ENCODE measurements at places on chromosomes 1 and 21. TPM values are rescaled to one million over a fixed set of nuclear protein-coding genes. Genes with fewer than 3 reads are reported as not detected.
A peak's percentile ranks its signal among the peaks of the same experiment; 100 is the strongest.

The OR2L8 gene
- not detected for total RNA-seq

DNA sequence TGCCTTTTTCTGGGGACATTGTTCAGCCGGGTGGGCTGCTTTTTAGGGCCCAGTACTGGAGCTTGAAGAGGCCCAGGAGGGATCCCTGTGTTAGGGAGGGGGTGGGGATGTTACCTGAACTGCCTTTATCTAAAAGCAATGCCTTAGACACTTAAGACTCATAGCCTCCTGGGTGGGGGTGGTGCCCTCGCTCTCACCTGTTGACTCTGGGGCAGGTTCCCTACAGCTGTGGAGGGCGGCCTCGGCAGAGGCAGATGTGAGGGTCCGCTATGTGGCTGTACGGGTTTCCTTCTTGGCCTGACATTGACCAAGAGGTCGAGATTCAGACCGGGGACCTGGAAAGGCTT, 716 bp downstream of the INAVA start:
- no peak for DNase-seq

The LPAR3 gene
- total RNA-seq, result 1.2 TPM

- no peak for DNase-seq
Measured at GRCh38 chr1:219480011-219480410, 132.9 kb downstream of the ZC3H11B start.

The ATP1A4 gene
- 0.35 TPM for total RNA-seq

DNA sequence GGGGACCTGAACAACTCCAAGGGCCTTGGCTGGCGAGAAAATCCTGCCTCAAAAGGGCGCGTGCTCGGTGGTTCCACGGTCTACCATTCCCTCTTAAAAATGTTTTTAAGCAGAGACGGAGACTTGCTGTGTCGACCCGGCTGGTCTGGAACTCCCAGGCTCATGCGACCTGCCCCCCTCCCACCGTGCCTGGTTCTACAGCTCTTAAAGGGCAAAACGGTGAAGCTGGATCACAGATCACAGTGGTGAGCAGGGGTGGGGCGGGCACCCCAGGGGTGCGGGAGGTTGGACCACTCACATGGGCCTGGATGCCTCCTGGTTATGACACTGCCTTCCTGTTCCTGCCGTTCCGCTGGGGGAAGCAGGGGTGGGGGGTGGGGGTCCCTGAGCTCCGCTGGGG, 4.2 kb upstream of the C1orf159 start:
- no peak for DNase-seq

GRCh38 chr1:68103011-68103545, 52.7 kb upstream of the DIRAS3 start:
- no peak for DNase-seq

GRCh38 chr1:245592189-245592460, 437.3 kb downstream of the KIF26B start:
- no peak for DNase-seq

- DNase-seq, result no peak
Measured at GRCh38 chr21:44657635-44658540, at the start of gene KRTAP12-3. TSS of gene KRTAP12-3 (plus strand) at chr21:44657932. CDS start at chr21:44657980, 48 bp downstream.

DNA sequence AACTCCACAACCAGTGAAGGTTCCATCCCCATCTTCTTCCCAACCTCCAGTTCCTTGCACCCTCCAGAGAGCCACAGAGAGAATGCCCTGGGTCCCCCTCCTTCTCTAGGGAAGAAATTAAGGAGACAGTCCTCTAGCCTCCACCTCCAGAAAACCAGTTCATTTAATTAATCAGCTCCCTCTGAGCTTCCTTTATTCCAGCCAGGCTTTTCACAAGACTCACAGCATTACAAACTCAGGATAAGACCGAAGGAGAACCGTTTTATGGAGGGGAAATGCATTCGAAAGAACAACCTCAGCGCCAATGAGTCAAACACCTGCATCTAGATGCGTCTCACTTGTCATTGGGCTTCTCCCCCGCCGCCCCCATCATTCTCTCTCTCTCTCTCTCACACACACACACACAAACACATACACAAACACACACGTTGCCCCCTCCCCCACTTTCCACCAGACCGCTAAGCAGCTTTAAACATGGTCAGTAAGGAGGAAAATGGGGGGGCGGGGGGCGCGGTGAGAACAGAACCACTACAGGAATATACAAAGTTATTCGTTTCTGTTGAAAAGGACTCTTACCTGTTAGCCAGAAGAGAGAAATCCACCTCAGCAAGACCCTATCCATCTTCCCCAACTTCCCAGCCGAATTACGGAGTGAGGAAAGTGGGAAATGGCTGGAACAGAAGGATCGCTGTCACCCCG, 544 bp downstream of the ILDR2 start:
- DNase-seq, result no peak

DNA sequence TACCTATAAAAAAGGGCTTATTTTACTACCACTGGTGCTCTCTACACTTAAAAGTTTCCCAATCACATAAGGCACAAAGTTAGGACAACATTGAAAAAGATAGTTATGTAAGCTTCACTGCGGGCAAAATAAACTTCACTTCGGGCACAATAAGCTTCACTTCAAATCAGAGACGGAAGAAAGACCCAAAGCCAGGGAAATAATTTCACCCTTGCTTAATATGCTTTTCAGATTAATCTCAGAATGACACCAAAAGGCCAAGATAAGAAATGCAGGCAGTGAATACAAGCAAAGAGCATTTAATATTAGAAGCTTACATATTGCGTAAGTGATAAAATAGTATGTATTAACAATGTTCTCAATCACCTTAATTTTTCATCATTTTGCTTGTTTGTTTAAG, 444.2 kb downstream of the SETD4 start:
- DNase-seq, result no peak

GRCh38 chr21:17050156-17050555, 462.7 kb upstream of the CXADR start:
- DNase-seq, result no peak

The DMRTA2 gene
- total RNA-seq, result 0.18 TPM

DNA sequence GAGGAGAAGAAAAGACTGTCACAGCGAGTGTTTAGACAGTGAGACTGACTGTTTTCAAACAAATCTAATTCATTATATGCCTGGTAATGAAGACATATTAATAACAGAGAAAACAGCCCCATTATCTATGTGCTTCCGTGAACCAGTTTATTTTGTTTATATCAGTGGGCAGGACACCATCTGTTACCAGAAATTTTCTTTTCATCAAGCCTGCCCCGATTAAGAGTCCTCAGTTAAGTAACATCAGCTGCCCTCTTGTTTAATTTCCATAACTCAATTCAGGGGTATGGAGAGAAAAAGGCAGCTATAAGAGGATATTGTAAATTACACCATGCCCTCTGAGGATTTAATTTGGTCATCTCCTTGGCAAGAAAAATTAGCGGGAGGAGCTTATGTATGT, 94.0 kb downstream of the TMEM200B start:
- no peak for DNase-seq

- no peak for DNase-seq
Measured at GRCh38 chr1:155053531-155054105, 2.5 kb downstream of the ADAM15 start.

- DNase-seq, result no peak
Measured at GRCh38 chr21:32426592-32427051, 14.1 kb downstream of the EVA1C start.

GRCh38 chr1:39354572-39354971, 136.9 kb upstream of the BMP8A start:
- no peak for DNase-seq

GRCh38 chr1:24935196-24935526, 5.1 kb upstream of the RUNX3 start:
- no peak for DNase-seq

The GNAT2 gene
- not detected for total RNA-seq

The LAMB3 gene
- total RNA-seq, result not detected

- DNase-seq, result no peak
Measured at GRCh38 chr1:218209351-218209861, 75.7 kb upstream of the RRP15 start.

The PCAT6 gene
- total RNA-seq, result 4.5 TPM

DNA sequence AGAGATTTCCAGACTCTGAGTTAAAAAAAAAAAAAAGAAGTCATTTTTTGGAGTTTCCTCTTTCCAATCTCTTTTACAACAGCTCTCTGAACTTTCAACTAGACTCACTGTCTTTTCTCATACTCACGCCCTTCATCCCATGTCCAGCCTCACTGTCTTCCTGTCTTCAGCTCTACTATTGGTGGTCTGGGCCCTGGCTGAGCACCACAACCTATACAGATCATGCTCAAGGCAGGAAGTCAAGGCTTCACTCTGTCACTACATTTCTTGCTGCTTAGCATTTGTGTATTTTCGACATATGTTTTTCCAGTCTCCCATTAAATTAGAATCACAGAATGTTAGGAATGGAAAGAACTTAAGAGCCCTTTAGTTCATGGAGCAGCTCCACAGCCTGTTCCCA, 106.4 kb upstream of the PPP2R5A start:
- DNase-seq, result no peak

The AGT gene
- total RNA-seq, result 0.16 TPM

DNA sequence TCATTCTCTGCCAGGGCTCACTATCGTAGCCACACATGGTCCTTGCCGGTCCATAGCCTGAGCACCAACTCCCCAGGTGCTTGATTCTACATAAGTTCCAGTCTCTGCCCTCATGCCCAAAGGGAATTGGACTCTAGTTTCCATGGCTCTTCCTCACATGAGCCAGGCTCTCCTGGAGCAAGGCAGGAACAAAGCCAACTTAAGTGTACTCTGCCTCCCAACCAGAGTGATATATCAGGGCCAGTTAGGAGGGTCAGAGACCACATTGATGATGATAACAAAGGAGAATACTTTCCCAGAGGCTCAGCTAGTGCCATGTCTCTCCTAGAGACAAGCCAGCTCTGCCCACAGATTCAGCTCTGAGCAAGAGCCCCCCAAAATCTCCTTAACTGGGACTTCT, 70.9 kb downstream of the ERI3 start:
- no peak for DNase-seq

GRCh38 chr1:37021502-37021901, 12.8 kb downstream of the GRIK3 start:
- DNase-seq, result no peak

- DNase-seq, result no peak
Measured at GRCh38 chr1:227943381-227944089, 4.2 kb downstream of the WNT9A start.

DNA sequence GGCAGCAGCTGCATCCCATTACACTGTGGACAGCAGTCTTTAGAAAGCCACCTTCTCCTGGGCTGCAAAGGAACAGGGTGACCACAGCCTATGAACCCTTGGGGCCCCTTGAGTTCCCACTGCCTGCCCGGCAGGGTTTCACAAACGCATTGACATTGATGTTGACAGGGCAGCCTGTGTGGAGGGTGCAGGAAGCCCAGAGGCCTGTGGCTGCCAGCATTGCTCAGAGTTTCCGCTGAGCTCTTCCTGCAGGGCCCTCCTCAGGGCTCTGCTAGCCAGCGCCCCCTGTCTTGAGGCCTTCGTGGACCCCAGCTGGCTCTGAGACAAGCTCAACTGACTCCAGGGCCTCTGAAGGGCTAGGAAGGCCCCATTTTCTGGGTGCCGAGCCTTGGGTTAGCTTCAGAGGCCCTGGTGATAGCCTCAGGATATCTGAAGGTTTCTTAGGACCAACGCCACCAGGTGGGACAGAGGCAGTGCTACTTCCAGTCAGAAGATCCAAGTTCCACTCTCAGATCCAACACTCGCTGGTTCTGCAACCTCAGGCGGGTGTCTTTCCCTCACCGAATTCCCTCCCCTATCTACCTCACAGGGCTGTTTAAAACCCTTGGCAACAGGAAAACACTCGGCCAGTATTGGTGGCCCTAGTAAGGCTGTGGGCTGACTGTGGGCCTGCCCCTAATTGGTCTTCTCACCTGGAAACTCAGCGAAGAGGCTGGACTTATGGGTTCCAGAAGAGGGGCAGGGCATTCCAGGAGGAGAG, 27.2 kb upstream of the EPS8L3 start:
- no peak for DNase-seq

The ZNF362 gene
- 56.3 TPM for total RNA-seq

The AADACL4 gene
- not detected for total RNA-seq

DNA sequence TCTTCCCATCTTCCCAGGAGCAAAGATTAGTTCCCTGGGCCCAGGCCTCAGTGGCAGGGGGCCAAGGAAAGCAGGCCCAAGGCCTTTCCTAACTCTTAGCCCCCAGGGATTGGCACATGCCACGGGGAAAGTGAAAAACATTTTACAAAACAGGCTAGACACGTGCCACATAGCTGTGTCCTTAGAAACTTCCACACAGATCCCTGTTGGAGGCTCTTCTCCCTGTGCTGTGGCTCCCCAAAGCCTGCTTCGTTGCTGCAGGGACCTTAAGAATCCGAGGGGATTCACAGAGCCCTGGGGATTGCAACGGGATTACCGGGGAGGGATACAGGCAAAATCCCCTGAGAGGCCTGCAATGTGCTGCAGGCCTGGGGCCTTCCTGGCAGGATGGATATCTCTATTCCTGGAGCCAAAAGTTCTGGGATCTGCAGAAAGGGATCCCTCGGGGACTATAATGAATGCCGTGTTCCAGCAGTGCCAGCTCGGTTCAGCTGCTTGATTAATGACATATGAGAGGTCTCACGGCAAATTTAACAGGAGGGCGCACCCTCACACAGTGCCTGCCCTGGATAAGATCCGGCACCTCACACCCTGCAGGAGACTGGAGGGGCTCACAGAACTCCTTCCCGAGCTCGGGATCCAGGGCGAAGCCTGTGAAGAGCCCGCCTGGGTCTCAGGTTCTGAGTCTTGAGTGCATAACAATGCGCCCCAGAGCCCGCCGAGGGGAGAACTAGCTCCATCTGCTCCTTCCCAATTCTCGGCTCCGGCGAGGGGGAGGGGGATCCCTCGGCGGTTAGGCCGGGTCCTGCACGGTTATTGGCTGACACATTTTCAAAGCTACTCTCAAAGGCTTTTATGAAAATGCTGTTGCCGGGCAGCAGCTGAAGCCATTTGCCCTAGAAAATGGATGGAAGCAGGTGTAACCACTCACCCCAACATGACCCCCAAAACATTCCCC, 15.3 kb upstream of the RGS8 start:
- peak; percentile 32 for DNase-seq

DNA sequence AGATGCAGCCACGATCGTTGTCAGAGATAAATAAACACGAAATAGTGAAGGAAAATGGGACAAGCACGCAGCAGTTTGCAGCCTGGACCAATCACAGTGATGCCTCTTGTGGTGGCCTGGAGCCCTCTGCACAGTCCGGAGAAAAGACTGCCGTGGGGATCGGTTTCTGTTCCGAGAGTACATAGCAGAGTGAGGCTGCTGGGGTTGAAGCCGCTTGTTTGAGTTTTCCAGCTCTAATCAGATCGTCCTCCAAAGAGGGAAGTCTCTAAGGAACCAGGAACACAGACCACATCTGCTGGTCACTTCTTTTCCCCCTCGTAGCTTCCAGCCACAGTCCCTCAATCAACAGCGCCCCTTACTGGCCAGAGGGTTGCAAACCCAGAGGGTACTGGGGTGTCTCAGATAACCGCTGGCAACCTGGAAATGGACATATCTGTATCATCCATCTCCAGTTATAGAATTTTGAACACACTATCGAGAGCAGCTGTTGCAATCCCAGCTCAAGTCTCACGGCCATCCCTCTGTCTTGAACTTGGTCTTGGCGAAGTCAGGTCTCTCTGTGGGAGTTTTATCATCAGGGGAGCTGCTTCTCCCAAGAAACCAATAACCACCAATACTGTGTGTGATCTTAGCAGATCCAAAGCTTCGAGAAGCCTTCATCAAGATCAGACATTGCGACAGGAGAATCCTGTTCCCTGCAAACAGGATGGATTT, 57.4 kb downstream of the OLIG1 start:
- DNase-seq, result peak; percentile 89

The SLC5A3 gene
- total RNA-seq, result 19.6 TPM

GRCh38 chr1:34460193-34460592, 283.5 kb downstream of the C1orf94 start:
- DNase-seq, result peak; percentile 51

GRCh38 chr1:102472520-102472919, 475.8 kb upstream of the OLFM3 start:
- DNase-seq, result no peak

The KRTAP13-2 gene
- not detected for total RNA-seq

The COL18A1 gene
- total RNA-seq, result 19.2 TPM

The TNFRSF9 gene
- total RNA-seq, result 0.28 TPM
